ENCODE measurements at places on chromosomes 5 and 9.

- no peak for DNase-seq
These were observed 7.4 kb upstream of the PPP3R2 start for GRCh38 chr9:101601904-101602765.

- no peak for DNase-seq
These were observed 75.1 kb downstream of the SH3GL2 start for GRCh38 chr9:17653947-17654465.

- DNase-seq, result no peak
These were observed 51.8 kb upstream of the APC start for GRCh38 chr5:112685931-112686330.

DNA sequence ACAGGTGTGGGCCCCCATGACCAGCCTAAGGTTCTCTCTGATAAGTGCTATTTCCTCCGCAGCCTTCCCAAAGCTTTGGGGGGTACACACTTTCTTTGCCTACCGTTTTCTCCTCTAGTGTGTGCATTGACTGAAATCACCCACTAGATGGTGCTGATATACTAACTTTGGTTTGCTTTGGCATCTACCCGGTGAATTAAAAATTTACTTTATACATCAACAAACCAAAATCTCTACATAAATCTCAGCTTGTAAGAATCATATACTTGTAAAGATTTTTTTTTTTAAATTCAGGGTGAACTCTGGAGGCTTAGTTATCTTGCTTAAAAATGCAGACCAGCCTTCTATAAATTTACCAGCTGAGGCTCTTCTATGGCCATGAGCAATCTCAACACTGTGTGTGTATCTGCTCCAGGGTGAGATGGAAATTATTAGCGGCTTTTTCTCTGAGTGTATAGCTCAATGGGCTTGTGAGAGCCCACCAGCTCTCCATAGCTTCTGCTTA, 475.7 kb upstream of the TNC start:
- no peak for DNase-seq

GRCh38 chr5:67066815-67067214, 129.8 kb downstream of the CD180 start:
- no peak for DNase-seq

DNA sequence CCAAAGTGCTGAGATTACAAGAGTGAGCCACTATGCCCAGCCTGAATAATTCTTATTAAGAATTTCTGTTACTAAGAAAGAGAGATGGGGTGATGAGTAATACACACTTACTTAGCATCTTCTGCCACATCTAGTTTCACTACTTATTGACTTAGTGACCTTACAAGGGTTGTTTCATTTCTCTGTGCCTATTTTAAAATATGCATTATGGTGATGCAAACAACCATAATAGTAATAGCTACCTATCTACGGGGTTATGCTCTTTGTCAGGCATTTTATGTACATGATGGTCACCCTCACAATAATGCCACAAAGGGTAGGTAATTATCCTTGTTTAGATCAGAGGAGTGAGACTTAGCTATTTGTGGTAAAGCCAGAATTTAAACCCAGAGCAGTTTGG, 499.0 kb upstream of the SGCD start:
- no peak for DNase-seq

- peak; percentile 35 for DNase-seq
These were observed 519 bp downstream of the HSPA5 start for GRCh38 chr9:125240649-125240999.

- no peak for DNase-seq
These were observed 41.6 kb upstream of the SLC12A7 start for GRCh38 chr5:1153428-1153827.

GRCh38 chr5:180541710-180542109, 47.5 kb downstream of the CNOT6 start:
- no peak for DNase-seq

GRCh38 chr9:137017791-137018497, 10.1 kb downstream of the ABCA2 start:
- DNase-seq, result no peak

- DNase-seq, result no peak
These were observed 40.3 kb upstream of the LRRC70 start for GRCh38 chr5:62538017-62538942.

DNA sequence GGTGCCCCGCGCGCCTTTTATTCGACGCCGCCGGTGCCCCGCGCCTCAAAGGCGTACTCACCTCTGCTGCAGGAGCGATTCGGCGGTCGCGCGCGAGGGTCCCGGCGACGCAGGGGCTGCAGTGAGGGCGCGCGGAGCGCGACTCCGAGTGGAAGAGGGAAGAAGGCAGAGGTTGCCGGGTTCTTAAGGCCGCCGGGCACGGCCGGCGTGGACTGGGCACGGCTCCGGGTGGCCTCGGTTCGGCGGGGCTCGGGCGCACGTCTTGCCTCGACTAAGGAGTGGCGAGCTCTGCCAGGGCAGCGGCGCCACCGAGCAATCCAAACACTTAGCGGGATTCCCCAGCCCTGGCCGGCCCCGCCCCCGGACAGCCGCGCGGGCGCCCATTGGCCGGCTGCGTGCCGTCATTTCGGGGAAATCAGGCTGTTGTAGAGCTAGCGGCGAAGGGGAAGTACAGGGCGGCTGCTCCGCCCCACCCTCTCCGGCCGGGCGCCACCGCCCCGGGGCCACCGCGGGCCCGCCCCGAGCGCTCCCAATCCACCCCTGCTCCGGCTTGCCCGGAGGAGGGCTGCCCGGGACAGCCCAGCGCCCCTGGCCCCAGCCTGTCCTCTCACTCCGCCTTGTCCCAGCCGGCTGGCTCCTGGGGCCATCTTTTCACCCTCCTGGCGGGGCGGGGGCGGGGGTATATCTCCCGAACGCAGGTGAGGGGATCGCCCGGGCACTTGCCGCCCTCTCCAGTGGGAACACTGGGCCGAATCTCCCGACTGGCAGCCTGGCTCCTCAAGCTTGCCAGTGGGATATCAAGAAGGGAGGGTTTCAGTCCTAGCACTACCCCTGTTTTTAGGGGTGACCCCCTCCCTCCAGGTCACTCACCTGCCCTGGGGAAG, at the start of gene IRF1:
TSS of gene IRF1 (minus strand) at position 290 of the 884 bp plus-strand sequence. CDS start 1,295 bp downstream, outside the sequence.
- DNase-seq, result peak; percentile 97

Data from stimulated activated CD4-positive, alpha-beta T cell treated with anti-CD3 and anti-CD28 coated beads, Interleukin-1b, Interleukin-23, amount 100 ng/mL, for 4 hours (primary cell).